Muscle of leg (tissue), 16 donors: ENCODE measurements at places on chromosomes 3 and 15. TPM values are rescaled to one million over a fixed set of nuclear protein-coding genes. Genes with fewer than 3 reads are reported as not detected.

DNA sequence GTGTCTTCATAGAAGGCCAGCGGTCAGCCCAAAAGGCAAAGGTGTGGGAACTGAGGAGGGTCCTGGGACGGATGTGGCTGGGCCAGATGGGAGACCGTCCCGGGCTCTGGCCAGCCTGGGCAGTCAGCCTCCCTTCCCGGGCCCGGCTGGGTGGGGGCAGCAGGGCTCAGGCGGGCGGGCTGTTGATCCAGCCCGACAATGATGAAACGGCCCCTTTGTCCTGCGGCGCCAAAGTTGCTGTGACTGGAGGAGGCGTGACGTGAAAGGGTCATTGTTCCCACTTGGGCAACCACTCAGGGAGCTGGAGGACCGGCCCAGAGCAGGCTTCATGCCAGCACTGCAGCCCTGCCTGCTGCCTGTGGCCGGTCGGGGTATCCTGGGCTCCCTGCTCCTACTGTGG is 16.5 kb downstream of the DUSP7 start:
- DNase-seq, result peak; percentile 81
- H3K4me1 ChIP-seq, result peaks cover 48% of the 10 kb centered on the region
- H3K27me3 ChIP-seq, result no peaks in the 10 kb centered on the region
- H3K27ac ChIP-seq, result peak overlapping the region; percentile 42
- H3K4me3 ChIP-seq, result no peak overlapping the region

- no peaks in the 10 kb centered on the region for H3K27me3 ChIP-seq
- H3K4me1 ChIP-seq, result peaks cover 11% of the 10 kb centered on the region
- no peak overlapping the region for H3K4me3 ChIP-seq
- H3K36me3 ChIP-seq, result no peaks in the 10 kb centered on the region
- peak overlapping the region; percentile 69 for H3K27ac ChIP-seq
Measured at GRCh38 chr3:61650719-61651410, 89.5 kb downstream of the PTPRG start.

DNA sequence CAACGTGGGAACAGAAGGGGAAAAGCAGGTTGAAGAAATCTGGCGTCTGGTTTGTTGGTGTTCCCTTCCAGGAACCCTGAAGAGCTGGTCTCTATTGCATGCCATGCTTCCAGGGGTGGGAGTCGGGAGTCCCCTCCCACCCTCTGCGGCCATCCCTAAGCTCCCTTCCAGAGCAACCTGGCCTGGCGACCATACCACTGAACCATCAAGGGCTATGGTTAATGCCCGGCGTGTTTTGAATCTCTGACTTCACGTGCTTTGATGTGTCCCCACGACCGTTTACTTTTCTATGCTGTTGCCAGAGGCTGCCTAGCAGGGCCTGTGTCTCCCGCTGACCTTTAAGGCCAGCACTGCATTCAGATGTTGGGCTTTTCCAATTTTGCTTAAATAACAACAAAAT is 696 bp upstream of the SNRK start:
- H3K27ac ChIP-seq, result peak overlapping the region; percentile 80
- DNase-seq, result no peak
- peaks cover 5% of the 10 kb centered on the region for H3K36me3 ChIP-seq
- H3K4me1 ChIP-seq, result peaks cover 18% of the 10 kb centered on the region
- peak overlapping the region; percentile 68 for H3K4me3 ChIP-seq
- no peaks in the 10 kb centered on the region for H3K27me3 ChIP-seq

GP9 gene
- polyA plus RNA-seq, result 0.44 TPM

DISP2 gene
- 1.1 TPM for polyA plus RNA-seq

- no peaks in the 10 kb centered on the region for H3K4me1 ChIP-seq
- H3K36me3 ChIP-seq, result no peaks in the 10 kb centered on the region
- no peaks in the 10 kb centered on the region for H3K27me3 ChIP-seq
Measured at GRCh38 chr3:43468133-43468532, 153.7 kb downstream of the ANO10 start.

DNA sequence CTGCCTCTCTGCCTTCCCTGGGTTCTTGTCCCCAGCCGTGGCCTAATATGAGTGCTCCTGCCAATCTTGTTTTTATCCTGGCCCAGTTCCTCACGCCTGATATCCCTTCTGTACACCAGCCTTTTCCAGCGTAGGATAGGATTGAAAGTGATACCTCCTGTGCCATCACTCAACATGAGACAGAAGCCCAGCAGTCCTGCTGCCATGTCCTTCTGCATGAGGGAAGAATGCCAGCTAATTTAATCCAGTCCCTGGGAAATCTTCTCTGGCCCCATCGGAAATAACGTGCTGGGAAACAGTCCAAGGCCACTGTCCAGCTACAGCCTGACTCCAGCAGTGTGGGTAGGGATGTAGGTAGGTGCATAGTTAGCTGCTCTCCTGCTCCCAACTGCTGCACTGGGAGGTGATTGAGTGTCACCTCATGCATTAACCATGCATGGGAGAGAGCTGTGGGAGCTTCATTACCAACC is 92.0 kb upstream of the TPM1 start:
- peaks cover 11% of the 10 kb centered on the region for H3K27me3 ChIP-seq
- H3K4me1 ChIP-seq, result peaks cover 15% of the 10 kb centered on the region
- H3K27ac ChIP-seq, result no peak overlapping the region

DNA sequence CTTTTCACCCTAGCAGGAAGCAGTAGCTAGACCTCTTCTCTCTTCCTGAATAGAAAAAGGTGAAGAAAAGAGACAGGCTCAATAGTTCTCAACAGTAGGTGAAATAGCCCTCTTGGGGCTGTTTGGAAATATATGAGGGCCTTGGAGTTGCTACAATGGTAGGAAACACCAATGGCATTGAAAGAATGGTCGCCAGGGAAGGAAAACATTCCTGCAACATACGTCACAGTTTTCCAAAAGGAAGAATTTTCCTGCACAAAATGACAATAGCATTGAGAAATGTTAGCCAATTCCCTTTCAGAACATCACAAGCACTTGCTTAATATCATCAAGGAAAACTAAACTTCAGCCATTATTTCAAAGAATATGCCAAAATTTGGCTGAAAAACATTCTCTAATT is 484.5 kb downstream of the IGSF11 start:
- H3K27me3 ChIP-seq, result no peaks in the 10 kb centered on the region
- H3K4me1 ChIP-seq, result no peaks in the 10 kb centered on the region
- H3K27ac ChIP-seq, result peak overlapping the region; percentile 53
- H3K4me3 ChIP-seq, result no peak overlapping the region
- H3K36me3 ChIP-seq, result no peaks in the 10 kb centered on the region

- H3K4me1 ChIP-seq, result peaks cover 8% of the 10 kb centered on the region
- no peaks in the 10 kb centered on the region for H3K27me3 ChIP-seq
- no peak overlapping the region for H3K27ac ChIP-seq
- H3K36me3 ChIP-seq, result no peaks in the 10 kb centered on the region
- no peak for DNase-seq
Measured at GRCh38 chr15:80744415-80744814, 34.8 kb upstream of the CEMIP start.

GRCh38 chr15:48415036-48415886 is 84.0 kb downstream of the DUT start:
- no peak overlapping the region for H3K4me3 ChIP-seq
- peaks cover 48% of the 10 kb centered on the region for H3K36me3 ChIP-seq
- peaks cover 18% of the 10 kb centered on the region for H3K4me1 ChIP-seq
- DNase-seq, result no peak
- no peaks in the 10 kb centered on the region for H3K27me3 ChIP-seq

DNA sequence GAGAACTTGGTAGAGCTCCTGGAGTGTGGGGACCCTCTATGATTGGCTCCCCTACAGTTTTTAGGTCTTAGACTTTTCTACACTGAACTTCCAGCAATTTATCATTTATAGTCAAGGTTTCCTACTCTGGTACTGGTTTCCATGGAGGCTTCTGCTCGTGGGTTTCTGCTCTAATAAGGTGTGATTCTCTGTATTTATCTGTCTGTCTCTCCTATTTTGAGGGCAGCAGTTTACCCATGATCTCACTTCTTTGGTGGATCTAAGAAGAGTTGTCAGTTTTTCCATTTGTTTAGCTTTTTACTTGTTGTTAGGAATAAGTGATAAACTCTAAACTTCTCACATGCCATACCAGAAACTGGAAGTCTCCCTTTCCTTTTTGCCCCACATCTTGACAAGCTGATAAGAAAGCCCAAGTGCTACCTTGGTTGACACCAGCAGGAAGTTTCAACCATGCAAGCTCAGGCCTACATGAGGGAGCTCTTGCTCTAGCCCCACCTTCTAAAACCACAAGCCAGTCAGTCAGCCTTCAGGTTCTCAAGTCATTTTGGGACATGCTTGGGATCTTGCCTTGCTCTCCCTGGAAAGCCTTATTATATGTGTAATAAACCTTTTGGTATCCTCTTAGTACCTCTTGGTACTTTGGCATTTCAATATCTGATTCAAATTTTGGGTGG is 10.0 kb downstream of the TIMMDC1 start:
- no peaks in the 10 kb centered on the region for H3K4me1 ChIP-seq
- H3K27ac ChIP-seq, result no peak overlapping the region

DAZL gene
- polyA plus RNA-seq, result not detected

TIGIT gene
- not detected for polyA plus RNA-seq

CEMIP gene
- 2.8 TPM for polyA plus RNA-seq

SHISA5 gene
- polyA plus RNA-seq, result 70.4 TPM

DNA sequence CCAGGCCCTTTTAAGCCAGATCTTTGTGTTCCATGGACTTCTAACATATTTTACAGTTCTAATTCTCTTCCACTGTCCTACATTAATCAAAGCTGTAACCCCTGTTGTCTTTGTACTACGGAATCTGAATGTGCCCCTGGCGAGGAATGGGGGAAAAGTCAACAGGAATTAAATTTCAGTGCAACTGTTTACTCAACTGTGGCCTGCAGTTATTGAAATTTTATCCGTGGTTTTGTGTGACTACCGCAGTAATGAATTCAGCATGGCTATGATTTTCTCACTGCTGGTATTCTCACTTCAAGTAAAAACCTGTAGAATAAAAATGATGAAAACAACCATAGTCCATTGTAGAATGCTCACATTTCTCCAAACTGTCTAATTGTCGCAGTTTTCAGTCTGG is 388.0 kb downstream of the FOXP1 start:
- DNase-seq, result no peak
- H3K27ac ChIP-seq, result no peak overlapping the region
- no peaks in the 10 kb centered on the region for H3K27me3 ChIP-seq
- no peaks in the 10 kb centered on the region for H3K4me1 ChIP-seq

- no peak overlapping the region for H3K27ac ChIP-seq
- no peak overlapping the region for H3K4me3 ChIP-seq
- H3K4me1 ChIP-seq, result no peaks in the 10 kb centered on the region
- H3K36me3 ChIP-seq, result peaks cover 29% of the 10 kb centered on the region
- no peaks in the 10 kb centered on the region for H3K27me3 ChIP-seq
Measured at GRCh38 chr3:97940034-97940433, 32.2 kb downstream of the RIOX2 start.

TMEM207 gene
- polyA plus RNA-seq, result not detected

GRCh38 chr15:55649058-55649423 is 60.9 kb upstream of the PYGO1 start:
- no peak overlapping the region for H3K4me3 ChIP-seq
- H3K36me3 ChIP-seq, result no peaks in the 10 kb centered on the region
- no peak overlapping the region for H3K27ac ChIP-seq
- H3K27me3 ChIP-seq, result no peaks in the 10 kb centered on the region

CASR gene
- polyA plus RNA-seq, result not detected

- H3K27me3 ChIP-seq, result no peaks in the 10 kb centered on the region
- no peak for DNase-seq
- H3K27ac ChIP-seq, result no peak overlapping the region
- H3K4me1 ChIP-seq, result peaks cover 38% of the 10 kb centered on the region
- no peak overlapping the region for H3K4me3 ChIP-seq
- peaks cover 40% of the 10 kb centered on the region for H3K36me3 ChIP-seq
Measured at GRCh38 chr3:127816783-127817405, 5.4 kb downstream of the MGLL start.

DNA sequence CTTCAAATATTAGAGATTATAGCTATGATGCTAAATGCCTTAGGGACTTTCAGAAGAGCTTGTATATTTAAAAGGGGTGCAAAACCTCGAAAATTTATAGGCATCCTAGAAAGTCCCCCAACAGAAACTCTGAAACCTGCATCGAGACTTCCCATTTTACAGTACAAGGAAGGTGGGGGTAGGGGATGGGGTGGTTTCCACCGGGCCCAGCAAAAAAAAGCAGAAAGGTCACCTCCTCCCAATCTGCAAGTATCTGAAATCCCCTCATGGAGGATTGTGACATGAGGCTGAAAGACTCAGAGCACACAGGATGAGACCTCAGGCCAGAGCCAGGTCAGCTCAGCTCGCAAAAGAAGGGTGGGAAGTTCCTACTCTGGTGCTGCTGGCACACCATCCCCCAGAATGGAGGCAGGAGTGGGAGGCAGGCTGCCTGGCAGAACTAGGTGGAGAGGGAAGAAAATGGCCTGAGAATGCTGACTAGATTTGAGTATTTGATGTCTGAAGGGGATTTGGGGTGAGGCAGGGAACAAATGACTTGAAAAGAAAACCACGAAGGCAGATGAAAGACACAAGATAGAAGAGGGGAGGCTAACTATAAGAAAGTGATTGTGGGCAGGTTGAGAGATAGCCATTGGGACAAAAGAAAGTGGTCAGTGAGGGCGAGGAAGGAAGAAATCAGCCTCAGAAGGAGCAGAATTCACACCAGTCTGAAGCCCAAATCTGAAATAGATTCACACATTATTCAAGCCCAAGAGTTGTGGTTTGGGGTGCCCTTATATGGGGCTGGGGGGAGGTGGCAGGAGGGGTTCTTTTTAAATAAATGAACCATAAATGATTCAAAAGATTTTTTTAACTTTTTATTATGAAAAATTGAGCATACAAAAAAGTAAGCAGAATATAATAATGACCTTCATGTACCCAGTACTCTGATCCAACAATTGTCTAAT is 22.5 kb upstream of the TSC22D2 start:
- peaks cover 4% of the 10 kb centered on the region for H3K4me1 ChIP-seq
- DNase-seq, result no peak
- no peak overlapping the region for H3K27ac ChIP-seq
- no peaks in the 10 kb centered on the region for H3K36me3 ChIP-seq

GRCh38 chr3:123335007-123335670 is 113.8 kb downstream of the ADCY5 start:
- no peak for DNase-seq
- H3K4me1 ChIP-seq, result peaks cover 4% of the 10 kb centered on the region
- no peak overlapping the region for H3K27ac ChIP-seq
- H3K27me3 ChIP-seq, result no peaks in the 10 kb centered on the region

DNA sequence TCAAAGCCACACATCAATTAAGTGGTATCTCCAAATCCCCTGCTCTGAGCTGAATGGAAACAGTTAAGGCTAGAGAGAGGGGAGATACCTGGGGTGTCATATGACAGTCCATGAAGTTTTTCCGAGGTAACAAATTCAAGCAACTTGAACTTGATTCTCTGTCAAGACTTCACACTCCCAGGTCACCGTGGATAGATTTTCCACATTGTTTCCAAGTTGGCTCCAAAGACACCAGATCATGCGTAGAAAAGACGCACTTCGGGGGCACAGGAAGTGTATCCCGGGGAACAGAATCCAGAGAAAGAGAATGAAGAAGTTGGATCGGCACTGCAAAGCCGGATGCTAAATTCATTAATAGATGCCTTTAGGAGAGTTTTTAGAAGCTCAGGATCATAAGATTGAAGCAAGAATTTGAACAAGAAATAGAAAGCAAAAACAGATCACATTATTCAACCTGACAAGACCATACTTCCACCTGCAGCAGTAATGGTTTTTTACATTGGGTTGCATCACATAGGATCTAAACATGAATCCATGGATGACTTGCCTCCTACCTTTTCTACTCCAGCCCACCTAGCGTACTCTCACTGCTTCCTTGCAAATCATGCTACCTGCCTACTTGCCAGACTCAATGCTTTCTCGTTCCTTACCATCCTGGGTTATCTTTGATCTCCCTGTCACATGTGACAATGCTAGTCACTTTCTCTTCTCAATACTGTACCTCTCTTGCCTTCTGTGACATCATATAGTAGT is 253.0 kb upstream of the ADAMTS9 start:
- peaks cover 37% of the 10 kb centered on the region for H3K4me1 ChIP-seq
- no peaks in the 10 kb centered on the region for H3K27me3 ChIP-seq
